Esophagus mucosa (tissue), 1 donor: ENCODE measurements at places on chromosomes 11 and 22. TPM values are rescaled to one million over a fixed set of nuclear protein-coding genes. Genes with fewer than 3 reads are reported as not detected.

Gene SYCE3
- total RNA-seq, result not detected

DNA sequence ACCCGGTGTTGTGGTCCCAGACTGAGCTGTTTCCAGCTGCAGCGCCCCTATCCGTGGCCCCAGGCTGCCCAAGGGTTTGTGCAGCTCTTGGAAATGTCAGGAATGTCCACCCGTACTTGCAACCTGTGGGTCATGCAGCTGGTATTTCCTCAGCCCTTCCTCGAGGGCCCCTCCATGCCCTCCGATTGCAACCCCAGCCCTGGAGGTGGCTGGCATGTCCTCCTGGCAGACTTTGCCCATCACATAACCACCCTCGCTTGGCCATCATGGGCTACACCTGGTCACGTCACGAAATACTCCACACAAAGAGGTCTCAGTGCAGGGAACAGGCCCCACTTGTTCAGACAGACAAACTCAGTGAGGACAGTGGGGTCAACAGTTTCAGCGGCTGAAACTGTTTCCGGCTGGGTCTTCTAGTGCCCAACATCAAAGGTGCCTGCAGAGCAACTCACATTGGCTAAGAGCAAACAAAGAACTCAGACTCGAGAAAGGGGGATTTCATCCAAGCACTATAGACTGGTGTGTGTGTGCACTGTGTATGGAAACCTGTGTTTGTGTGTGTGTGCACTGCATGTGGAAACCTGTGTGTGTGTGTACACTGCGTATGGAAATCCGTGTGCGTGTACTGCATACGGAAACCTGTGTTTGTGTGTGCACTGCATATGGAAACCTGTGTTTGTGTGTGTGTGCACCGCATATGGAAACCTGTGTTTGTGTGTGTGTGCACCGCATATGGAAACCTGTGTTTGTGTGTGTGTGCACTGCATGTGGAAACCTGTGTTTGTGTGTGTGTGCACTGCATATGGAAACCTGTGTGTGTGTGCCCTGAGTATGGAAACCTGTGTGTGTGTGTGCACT, 72.8 kb upstream of the CCND1 start:
- no peak for ATAC-seq

Gene NEFH
- total RNA-seq, result not detected

Gene LDLRAD3
- 7.2 TPM for total RNA-seq

Gene GSTT2
- total RNA-seq, result 1.1 TPM

Gene MAFF
- 35.6 TPM for total RNA-seq
